ENCODE measurements at places on chromosomes 5 and 9.
A peak's percentile ranks its signal among the peaks of the same experiment; 100 is the strongest.

- DNase-seq = no peak
These were observed 787.1 kb upstream of the CHD1 start for GRCh38 chr5:99715921-99716320.

- DNase-seq = peak; percentile 14
These were observed 35.0 kb upstream of the PCSK5 start for GRCh38 chr9:75855509-75855908.

GRCh38 chr9:110364451-110364850 lies 26.8 kb upstream of the TXNDC8 start:
- no peak for DNase-seq

- no peak for DNase-seq
These were observed 40.9 kb upstream of the SLC25A51 start for GRCh38 chr9:37944671-37945481.

DNA sequence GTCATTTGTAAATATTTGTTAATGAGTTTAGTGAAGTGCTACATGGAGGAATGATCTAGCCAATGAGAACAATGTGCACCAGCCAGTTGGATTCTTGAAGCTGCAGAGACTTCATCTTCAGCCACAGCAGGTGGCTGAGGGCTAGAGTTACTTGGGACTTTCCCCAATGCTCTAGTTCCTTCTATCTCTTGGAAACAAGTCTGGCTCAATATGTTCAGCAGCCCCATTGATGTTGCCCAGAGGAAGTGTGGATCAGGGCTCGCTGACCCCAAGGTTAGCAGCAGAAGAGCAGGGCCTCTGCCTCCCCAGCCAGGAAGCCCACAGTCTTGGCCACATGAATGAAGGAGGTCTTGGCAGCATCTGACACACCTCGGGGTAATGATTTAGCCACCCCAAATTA lies 117.5 kb downstream of the SLC1A3 start:
- DNase-seq = no peak

- no peak for DNase-seq
These were observed 26.8 kb upstream of the CSF1R start for GRCh38 chr5:150113047-150113744.

DNA sequence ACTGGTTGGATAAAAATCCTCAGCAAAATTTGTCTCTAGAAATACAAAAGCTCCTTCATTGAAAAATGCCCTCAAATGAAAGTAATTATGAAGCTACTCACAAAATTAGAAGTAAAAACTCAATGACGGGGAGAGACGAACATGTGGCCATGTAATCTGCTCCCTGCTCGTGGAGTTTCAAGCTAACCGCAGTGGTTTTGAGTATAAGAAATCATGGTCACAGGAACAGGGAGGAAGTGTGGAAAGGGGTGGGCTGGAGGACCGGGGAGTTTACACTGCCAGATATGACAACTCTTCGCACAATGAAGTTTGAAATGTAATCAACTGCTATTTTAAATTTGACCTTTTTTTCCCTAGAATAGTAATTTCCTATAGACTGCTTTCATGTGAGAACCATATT lies 765.4 kb upstream of the DMAC1 start:
- no peak for DNase-seq

DNA sequence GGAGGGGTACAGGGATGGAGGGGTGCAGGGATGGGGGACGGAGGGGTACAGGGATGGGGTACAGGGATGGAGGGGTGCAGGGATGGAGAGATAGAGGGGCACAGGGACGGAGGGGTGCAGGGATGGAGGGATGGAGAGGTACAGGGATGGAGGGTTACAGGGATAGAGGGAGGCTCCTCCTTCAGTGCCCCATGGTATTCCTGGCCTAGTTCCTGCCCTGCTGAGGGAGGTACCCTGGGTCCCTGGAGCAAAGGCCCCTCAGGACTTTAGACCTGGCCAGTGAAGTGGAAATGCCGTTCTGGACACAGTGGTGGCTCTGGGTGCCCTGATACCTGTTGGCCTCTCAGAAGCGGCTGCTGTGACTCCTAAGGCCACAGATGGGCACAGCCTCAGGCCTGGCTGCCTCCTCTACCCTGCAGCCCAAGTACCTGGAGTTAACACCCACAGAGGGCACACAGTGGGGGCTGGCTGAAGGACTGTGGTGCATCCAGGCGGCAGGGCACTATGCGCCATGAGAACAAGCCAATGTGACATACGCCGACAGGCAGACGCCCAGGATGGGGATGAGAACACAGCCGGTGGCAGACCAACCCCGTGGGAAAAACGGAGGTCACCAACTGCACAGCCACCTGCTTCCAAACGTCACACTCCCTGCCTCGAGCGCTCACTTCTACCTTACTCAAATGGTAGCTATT lies 8.4 kb downstream of the PTGES2 start:
- DNase-seq = no peak

GRCh38 chr5:120765189-120765588 lies 301.1 kb downstream of the PRR16 start:
- DNase-seq = no peak

- peak; percentile 79 for DNase-seq
These were observed 221.8 kb downstream of the MEF2C start for GRCh38 chr5:88660947-88661805.

- DNase-seq = no peak
These were observed 20.8 kb upstream of the CKMT2 start for GRCh38 chr5:81212211-81212751.

DNA sequence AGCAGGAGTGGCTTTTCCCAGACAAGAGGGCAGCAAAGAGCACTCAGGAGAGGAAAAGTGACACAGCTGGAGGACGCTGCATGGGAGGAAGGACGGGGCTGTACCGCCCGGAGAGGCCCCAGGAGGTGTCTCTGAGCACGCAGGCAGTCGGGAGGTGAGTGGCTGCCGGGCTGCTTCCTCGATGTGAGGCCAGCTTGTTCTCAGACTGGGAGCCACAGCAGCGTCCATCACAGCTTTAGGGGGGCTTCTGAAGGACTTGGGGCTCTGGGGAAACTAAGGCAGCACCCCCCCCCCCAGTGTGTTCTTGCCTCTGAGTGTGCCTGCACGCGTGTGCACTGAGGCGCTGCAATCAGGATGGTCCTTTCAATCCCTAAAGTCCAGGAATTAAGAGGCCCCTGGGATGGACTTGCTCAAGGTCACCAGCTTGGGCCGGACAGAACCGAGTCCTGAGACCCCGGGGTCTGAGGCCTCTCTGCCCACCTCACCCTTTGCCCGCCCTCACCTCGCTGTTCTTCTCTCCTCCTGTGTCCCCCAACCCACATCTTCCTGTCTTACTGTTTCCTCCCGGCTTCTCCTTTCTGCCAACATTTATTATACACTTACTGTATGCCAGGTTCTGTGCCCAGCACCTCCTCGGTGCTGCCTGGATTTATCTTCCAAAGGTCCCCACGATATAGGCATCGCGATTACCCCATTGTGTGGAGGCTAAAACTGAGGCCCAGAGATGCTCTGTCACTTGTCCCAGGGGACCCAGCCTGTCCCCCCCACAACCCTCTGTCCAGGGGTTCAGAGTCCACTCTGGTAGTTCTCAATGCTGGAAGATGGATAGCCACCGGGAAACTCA lies 32.9 kb downstream of the FAM163B start:
- DNase-seq = no peak

DNA sequence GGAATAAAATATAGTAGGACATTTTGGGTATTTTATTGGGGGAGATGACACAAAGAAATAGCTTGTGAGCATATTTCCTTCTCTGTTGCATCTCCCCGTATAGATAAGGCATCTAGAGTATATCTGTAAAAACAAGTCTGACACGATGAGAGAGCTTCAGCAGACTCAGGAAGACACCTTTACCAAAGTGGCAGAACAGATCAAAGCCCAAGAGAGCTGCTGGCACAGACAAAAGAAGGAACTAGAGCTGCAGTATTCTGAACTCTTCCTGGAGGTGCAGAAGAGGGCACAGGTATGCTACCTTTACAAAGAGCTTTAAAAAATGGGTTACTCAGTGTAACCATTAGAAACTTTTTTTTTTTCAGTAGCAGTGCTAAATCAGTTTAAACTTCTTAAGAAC lies 176.7 kb downstream of the CCDC171 start:
- DNase-seq = no peak

DNA sequence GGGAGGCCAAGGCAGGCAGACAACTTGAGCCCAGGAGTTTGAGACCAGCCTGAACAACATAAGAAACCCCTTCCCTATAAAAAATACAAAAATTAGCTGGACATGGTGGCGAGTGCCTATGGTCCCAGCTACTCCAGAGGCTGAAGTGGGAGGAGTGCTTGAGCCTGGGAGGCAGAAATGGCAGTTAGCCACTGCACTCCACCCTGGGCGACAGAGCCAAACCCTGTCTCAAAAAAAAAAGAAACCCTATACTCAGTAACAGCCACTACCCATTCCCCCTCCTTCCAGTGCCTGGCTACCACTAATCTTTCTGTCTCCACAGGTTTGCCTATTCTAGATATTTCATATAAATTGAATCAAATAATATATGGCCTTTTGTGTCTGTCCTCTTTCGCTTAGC lies 14.3 kb upstream of the SIL1 start:
- no peak for DNase-seq

All from brain microvascular endothelial cell (primary cell).